ENCODE measurements at places on chromosomes 4 and X.

DNA sequence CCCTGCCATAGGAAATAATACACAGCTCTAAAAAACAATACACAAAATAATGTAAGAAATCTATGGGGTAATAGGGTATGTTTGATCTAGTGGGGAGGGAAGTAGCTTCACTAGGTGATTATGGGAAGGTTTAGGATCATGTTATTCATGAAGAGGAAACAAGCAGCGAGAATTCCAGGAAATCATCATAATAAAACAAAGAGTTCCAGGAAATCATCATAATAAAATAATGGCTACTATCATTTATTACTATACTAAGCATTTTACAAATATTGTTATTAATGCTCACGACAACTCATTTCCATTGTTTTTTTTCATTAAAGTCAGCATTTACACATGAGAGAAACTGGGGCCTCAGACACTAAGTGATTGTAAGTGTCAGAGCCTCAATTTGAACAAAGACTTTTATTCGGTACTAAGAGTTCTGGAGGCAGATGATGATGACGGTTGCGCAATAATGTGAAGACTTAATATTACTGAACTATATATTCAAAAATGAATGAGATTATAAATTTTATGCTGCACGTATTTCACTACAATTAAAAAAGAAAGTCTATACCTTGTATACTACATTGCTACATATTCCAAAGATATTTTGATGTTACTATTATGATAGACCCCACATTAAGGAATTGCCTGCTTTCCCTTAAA is 12.2 kb upstream of the CXCL8 start:
- no peak for DNase-seq

DNA sequence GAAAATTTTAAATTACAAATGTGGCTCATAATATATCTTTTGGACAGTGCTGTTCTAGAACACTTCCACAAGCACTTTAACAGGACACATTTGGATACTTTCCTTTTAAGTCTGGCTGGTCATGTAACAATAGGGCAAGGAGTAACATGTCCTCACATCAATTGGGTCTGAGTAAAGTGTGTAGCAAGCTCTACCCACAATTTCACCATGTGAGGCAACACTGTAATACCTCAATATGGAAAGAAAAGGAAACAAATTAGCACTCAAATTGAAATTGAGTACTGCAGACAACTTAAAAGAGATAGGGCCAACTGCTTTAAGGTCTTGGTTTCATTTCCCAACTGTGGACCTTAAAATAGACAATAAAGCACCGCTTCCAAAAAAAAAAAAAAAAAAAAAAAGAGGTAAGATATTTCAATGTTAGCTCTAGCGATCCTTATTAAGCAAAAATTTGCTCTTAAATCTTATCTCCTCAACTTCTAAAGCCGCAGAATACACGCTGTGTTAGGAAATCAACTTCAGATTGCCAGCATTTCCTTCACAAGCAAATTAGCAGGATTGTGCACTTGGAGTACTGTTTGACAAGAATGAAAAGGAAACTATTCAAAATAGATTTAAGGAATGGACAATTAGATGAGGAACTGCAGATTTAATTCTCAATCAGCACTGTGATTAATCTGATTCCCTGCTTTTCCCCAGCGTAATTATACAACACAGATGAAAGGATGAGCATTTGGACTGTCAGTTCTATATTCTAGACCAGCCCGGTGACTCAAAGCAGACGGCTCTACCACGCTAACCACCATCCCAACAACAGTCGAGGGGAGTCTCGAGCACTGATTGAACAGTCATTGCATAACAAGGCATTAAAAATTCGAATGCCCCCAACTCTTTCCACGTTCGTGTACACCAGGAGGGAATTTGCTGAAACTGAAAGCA is 1.6 kb downstream of the CASK start:
- DNase-seq = no peak

DNA sequence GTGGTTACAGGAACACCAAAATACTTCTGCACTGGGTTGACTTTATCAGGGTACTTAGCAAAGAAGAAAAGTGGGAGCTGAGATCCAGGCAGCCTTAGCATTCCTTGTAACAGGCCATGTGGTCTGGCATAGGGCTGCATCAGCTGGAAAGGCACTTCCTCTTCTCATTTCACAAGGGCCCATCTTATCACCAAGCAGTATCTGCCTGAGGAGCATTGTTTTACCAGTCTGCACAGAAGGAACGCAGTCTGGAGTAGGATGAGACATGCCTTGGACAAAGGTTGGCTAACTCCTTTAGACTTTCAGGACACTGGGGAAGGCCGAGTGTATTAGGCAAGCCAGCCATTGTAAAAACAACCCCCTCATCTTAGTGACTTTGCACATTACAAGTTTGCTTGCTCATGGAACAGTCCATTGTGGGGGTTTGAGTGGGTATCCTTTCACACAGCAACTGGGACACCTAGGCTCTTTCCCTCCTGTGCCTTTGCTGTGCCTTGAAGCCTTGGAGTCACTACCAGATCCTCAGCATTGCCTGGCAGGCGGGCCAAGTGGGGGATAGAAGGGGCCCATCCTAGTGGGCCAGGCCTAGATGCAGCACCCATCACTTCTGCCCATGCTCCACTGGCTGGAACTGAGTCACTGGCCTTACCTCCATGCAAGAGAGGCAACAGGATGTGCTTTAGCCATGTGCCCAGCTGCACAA is 4.6 kb downstream of the SUV39H1 start:
- DNase-seq = no peak

DNA sequence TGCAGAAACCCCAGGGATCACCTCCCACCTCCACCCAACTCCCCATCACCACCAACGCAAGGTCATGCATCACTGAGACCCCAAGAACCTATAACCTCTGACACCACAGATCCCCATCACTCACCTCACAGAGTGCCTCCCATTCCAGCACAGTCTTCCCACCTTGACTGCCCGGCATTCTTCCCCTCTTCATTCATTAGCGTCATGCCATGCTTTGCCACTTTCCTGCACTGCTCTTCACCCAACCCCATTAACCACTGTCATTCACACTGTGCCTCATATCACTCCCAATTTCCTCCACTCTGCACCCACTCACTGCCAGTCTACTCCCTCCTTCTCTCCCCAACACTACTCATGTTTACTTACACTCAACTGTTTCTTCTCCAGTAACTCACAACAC is 30.6 kb downstream of the ZNF182 start:
- no peak for DNase-seq

DNA sequence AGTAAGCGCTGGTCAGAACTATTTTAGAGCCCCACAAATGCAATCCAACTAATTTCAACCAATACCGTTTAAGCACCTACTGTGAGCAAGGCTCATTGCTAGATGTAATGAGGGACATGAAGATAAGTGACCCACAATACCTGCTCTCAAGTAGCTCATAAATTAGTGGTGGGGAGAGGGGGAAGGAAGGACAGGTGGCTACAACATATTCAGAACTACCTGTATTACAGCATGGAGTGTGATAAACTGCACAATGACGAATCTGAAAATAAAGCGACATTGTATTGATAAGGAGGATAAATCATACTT is 311.6 kb upstream of the DIAPH2 start:
- DNase-seq = no peak

Data from activated T-cell treated with anti-CD3 and anti-CD28 coated beads for 24 hours (primary cell).